Renal cortical epithelial cell (primary cell): ENCODE measurements at places on chromosomes 3 and 15.

GRCh38 chr3:46663591-46664135 is 29.8 kb downstream of the ALS2CL start:
- DNase-seq = peak; percentile 55

GRCh38 chr3:154430014-154430413 is at the start of gene GPR149:
Gene GPR149, minus strand, starts transcription at chr3:154430190. Its CDS starts 575 bp downstream, at chr3:154429615.
- DNase-seq = peak; percentile 1

GRCh38 chr15:39171944-39172368 is 408.9 kb upstream of the THBS1 start:
- DNase-seq = peak; percentile 98

DNA sequence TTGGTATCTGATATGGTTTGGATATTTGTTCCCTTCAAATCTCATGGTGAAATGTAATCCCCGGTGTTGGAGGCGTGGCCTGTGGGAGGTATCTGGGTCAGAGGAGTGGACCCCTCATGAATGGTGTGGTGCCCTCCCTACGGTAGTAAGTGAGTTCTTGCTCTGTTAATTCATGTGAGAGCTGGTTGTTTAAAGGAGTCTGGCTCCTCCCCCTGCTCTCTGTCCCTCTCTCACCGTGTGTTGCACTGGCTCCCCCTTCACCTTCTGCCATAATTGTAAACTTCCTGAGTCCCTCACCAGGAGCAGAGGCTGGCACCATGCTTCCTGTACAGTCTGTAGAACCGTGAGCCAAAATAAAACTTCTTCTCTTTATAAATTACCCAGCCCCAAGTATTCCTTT is 246.9 kb upstream of the AGTR1 start:
- DNase-seq = no peak

DNA sequence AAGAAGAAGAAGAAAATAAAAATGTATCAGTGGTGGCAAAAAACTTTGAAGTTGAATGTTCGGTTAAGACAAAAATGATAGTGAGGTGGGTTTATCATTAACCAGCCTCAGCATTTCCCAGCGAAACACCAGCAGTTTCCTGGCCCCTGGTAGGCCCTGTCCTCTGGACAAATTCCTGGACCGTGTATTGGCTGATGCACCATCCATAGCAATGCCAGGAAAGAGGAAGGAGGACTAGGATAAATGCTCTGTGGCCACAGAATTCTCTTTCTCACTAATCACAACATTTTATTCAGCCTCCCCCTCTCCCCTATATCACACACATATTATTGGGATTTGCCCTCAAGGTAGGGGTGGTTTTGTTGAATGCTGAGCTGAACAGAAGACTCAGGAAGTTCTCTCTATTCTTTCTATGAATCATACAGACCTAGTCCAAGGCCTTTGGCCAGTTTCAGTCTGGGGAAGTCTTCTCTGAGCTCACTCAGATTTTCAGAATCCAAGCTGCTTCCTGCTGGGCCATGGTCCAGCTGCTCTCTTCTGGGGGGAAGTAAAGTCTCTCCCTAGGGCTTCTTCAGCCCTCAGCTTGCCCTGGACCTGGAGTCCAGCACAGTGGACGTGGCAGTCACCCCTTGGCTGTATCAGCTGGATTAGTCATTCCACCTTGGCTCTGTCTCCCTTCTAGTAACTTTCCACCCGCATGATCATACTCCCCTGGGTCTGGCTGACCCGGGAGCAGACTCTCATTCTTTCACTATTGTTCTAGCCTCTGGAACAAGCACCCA is 27.6 kb downstream of the SLC28A1 start:
- DNase-seq = peak; percentile 98

DNA sequence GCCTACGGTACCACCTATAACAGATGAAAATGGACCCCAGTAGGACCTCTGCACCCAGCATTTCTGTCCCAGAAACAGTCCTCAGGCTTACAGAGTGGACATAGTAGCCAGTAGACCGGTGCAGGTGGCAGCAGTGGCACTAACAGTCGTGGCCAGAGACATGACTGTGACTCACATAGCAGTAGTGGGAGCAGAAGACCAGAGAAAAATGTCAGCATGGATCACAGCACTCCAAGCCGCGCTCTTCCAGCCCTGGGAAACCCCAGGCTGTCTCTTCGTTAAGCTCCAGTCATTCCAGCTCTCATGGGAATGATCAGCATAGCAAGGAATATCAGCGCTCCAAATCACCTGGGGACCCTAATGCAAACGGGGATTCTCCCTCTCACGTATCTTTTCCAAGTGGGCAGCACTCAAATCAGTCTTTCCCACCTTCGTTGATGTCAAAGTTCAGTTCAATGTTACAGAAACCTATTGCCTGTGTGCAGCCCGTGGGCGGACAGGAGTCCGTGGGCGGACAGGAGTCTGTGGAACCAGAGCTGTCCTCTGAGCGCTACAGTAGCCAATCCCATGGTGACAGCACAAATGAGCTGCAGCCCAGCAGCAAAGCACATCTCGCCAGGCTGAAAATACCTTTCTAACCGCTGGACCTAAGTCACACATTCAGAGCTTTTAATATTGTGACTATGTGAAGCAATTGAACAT is 10.5 kb downstream of the BFSP2 start:
- DNase-seq = peak; percentile 40

DNA sequence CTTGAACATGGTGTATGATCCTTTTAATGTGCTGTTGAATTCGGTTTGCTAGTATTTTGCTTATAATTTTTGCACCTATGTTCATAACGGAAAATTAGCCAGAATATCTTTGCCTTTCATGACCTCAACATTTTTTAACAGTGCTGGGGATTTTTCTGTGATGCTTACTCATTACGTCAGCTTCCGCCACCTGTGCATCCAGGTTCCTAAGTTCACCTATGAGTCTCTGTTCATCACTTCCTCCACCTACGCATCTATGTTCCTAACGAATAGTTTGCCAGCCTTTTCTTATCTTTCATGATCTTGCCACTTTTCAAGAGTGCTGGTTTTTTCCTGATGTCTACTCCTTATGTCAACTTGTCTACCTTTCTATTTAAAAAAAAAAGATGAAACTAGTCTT is 16.5 kb downstream of the AADACL2 start:
- no peak for DNase-seq

DNA sequence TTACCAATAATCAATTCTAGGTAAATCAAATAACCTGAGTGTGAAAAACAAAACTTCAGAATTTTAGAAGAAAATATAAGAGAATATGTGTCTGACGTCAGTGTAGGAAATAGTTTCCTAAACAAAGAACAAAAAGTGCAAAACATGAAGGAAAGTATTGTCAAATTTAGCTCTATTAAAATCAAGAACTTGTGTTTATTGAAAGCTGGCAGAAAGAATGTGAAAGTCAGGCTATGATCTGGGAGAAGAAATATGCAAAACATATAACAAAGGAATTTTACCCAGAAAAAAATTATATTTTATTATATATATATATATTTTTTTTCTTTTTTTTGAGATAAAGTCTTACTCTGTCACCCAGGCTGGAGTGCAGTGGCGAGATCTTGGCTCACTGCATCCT is 129.1 kb upstream of the ANKRD28 start:
- DNase-seq = no peak

GRCh38 chr15:74531144-74531811 is 9.7 kb upstream of the ARID3B start:
- DNase-seq = peak; percentile 95

DNA sequence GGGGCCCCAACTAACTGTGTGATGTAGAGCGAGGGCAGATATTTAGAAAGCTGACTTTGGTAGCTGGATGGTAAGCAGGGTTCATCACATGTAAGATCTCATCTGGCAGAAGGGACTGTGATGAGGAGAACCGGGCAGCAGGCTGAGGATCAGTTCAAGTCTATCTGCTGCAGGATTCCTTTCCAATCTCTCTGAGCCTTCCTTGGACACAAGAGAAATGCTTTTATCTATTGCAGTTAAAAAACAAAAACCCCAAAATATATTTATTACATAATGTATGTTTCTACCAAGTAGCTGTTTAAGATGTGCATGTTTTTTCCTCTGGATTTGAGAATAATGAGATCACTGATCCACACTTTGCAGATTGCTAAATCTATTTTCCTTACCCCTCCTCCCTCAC is 411.5 kb downstream of the RAP2B start:
- no peak for DNase-seq

GRCh38 chr15:100502651-100503050 is 26.1 kb downstream of the CERS3 start:
- DNase-seq = no peak

DNA sequence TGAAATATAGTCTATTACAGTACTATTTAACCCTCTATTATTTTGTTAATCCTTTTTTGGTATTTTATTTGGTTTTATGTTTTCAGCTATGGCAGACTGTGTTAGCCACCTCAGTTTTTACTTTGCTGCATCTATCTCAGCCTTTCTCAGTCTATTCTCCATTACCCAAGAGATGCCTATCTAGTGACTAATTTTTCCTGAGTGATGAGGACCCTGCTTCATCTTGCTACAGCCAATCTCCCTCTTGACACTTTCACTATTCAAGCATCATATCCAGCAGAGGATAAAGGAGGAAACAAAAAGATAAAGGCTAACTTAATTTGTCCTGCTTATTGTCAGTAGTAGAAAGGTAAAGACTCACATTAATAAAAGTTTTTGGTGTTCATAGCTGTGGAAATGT is 141.8 kb upstream of the NECTIN3 start:
- DNase-seq = no peak
